ENCODE measurements at places on chromosomes 3 and 15.

- DNase-seq, result no peak
Observed at GRCh38 chr15:90044916-90045371, 43.8 kb downstream of the ZNF710 start.

- DNase-seq, result peak; percentile 42
Observed at GRCh38 chr3:14549256-14549919, 9.2 kb upstream of the GRIP2 start.

DNA sequence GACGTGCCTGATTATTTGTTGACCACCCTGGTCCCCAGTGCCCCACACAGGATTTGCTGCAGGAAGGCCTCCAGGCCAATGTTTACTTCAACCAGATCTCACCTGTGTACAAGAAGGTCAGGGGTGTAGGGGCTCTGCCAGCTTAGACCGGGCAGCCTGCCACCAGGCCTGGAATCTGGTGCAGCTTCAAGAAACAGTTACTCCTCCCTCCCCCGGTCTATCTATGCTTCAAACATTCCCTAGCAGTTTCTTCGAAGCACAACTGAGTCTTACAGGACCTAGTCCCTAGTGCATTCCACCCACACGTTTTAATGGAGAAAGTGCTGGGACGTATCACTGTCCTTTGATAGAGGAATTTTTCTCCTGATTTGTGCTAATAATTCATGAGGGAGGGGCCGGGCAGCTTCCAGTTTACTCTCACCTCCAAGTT lies 8.0 kb downstream of the SH3BP5 start:
- no peak for DNase-seq

DNA sequence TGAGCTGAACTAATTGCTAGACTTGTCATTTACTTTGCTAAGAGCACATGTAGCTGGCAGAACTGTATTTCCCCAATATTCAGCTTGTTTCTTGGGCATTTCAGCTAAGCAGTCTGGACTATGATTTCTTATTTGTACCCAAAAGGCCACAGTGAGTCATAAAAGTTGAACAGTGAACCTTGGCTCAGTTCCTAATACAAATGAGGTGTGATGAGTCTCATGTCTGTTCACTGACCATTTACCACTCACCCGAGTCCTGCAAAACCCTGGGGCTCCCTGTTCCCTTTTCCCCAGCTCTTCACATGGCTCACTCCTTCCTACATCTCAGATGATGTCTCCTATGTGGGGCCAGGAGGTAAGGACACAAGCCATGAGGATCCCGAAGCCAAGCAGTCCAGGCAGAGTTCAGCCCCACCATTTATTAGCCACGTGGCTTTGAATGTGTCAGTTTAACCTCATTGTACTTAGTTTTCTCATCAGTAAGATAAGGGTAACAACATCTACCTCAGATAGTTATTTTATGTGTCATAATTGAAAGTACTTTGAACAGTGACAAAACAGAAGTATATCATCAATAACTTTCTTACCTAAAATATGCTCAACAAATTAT lies 239.3 kb downstream of the IL5RA start:
- no peak for DNase-seq

DNA sequence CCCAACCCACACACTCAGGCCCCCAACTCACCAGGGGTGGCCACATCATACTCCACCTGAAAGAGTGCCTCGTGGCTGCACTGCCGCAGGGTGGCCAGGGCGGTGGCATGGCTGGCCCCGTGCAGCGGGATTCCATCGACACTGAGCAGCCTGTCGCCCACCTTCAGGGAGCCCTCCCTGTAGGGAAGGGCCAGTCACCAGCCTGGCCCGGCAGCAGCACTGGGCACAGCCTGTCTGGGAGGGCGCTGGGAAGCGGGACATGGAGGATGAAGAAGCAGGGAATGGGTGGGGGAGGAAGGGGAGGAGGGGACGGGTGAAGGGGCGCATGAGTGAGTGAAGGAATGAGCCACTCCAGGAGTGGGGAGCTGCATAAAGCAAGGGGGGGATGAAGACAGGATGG lies 18.5 kb downstream of the GRIP2 start:
- no peak for DNase-seq

DNA sequence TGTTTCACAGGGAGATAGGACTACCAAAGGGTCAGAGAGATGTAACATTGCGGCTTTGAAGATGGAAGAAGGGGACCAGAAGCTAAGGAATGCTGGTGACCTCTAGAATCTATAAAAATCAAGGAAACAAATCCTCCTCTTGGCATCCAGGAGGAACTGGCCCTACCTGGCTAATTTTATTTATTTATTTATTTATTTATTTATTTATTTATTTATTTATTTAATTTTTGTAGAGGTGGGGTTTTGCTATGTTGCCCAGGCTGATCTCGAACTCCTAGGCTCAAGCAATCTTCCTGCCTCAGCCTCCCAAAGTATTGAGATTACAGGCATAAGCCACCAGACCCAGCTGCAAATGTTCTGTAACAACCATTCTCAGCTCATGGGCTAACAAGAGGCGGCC lies 19.7 kb downstream of the MYL3 start:
- no peak for DNase-seq

- no peak for DNase-seq
Observed at GRCh38 chr3:186940967-186941366, 10.6 kb downstream of the ST6GAL1 start.

DNA sequence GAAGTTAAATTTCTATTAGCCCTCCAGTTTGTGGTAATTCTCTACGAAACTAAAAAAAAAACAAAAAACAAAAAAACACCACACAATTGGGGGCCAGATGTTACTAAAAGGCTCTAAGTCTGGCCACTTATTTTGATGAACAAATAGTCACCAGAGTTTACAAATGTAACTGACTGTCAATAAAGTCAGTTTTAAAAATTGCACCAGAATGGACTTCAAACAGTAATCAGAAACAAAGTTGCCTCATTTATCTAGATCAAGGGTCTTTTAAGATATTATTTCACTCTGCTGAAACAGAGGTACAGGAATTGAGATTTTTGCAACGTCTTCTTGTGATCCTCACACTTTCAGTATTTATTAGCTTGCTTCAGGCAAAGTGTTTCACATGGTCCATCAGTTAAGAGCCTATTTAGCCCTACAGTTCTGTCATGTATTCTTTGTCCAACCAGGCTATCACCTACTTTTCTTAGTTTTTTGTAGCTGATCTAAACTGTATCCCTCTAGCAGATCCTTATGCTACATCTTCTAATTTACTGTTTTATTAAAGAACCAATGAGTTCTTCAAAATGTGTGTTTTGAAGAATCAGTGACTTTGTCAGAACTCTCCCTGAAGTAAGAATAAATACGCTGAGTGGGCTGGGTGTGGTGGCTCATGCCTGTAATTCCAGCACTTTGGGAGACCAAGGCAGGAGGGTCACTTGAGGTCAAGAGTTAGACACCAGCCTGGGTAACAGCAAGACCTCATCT lies 74.7 kb downstream of the ANKRD28 start:
- DNase-seq, result no peak

DNA sequence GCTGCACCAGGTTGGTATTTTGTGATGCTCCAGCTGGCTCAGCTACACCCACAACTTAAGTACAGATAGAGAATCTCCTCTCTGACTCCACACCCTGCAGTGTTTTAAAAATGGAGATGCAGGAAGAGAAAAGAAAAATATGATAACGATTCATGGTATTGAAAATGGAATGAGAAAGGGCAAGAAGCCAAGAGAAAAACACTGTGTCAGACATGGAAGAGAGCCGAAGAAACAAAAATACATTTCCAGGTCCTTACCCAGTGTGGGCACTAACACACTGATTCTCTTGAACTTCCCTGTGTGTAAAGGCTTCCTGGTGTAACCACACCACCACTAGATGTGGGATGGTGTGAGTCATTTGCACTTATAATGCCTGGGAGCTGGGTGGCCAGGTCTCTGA lies 93.1 kb downstream of the GMPS start:
- DNase-seq, result no peak
